ENCODE measurements at places on chromosomes 16 and 17.
A peak's percentile ranks its signal among the peaks of the same experiment; 100 is the strongest.

GRCh38 chr17:75822119-75822799, 21.9 kb downstream of the UNC13D start:
- DNase-seq: peak; percentile 26

DNA sequence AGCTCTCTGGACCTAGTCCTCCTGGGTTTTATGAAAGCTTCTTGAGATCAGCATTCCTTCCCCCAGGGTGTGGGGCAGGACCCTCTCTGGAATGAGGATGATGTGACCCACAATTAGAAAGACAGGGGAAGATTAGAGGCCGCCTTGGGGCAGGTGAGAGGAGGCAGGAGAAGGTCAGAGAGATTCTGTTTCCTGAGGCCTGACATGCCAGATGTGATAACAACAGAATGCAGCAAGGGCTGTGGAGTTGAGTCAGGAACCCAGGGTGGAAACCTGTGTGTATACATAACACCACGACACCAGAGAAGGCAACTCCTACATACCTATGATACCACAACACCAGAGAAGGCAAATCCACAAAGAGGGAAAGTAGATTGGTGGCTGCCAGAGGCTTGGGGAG, 5.4 kb upstream of the SLC5A10 start:
- no peak for DNase-seq

- no peak for DNase-seq
These were observed 10.7 kb upstream of the TCF25 start for GRCh38 chr16:89862732-89863131.

- peak; percentile 92 for DNase-seq
These were observed 643.2 kb downstream of the WWOX start for GRCh38 chr16:78742501-78743283.

DNA sequence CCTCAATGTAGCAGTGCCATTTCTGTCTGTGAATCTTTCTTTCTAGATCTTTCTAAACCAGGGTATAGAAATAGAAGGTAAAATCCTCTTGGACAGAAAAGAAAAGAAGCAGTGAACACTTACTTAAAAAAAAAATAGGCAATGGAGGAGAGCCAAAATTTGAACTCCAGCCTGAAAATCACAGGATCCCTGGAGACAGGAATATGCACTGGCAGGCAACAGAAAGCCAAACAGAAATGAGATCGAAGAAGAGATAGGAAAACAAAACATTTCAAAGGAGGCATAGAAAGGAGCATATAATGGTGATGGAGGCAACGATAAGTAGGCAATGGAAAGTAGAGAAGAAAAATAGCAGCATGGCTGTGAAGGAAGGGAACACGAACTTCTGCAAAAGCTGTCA, 253.7 kb upstream of the HSBP1 start:
- DNase-seq: no peak

DNA sequence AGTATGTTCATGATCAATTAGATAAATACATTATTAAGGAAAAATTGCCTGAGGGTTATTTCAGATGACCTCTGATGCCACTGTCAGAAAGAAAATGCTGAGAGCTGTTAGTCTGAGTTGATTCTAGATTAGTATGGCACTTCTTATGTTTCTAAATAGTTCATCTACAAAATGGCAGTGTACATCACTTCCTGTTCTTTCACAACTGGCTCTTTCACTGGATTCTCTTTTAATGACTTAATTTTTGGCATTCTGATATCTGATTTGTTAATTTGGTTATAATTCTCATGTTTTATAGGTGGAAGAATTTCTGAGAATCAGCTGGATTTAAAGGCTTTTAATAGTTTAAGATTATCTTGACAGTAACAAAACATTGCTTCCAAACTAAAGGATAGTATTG, 3.3 kb downstream of the TAOK1 start:
- DNase-seq: no peak

- no peak for DNase-seq
These were observed 662.5 kb downstream of the CDH11 start for GRCh38 chr16:64459402-64459801.

DNA sequence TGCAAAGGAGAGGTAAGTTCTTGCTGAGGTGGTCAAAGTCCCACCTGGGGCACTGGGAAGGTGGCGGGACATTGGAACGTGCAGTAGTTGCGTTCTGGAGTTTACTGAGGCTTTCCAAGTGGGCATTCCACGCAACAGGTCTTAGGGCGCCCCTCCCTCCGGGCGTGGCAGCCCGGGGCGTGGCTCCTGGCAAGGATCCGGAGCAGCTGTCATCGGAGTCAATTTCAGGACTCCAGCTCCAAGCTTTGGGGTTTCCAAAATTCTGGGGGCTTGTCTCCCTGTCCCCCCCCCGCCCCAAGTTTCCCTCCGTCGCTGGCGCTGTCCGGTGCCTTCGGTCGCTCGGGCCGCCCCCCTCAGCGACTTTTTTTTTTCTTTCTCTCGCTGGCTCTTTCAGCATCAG, 43.1 kb upstream of the AMZ2 start:
- no peak for DNase-seq

GRCh38 chr17:45102856-45103255, 29.5 kb downstream of the PLCD3 start:
- DNase-seq: no peak

- no peak for DNase-seq
These were observed 1151.9 kb upstream of the GOT2 start for GRCh38 chr16:59886021-59886420.

DNA sequence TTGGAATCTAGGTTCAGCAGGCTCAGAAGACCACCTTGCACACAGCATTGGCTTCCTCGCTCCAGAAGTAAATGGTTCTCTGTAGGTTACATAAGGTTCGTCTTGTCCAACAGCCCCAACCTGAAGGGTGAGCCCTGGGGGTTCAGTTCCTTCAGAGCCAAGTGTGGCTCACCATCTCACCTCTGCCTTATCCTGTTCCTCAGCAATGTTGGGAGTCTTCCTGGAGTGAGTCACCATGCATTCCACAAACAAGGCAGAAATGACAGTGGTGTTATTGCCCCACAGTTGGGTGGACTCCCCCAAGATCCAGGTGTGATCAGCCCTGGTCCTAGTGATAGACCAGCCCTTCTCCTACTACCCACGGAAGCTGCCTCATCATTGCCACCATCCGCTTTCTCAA, 26.8 kb upstream of the SMPD3 start:
- DNase-seq: no peak

DNA sequence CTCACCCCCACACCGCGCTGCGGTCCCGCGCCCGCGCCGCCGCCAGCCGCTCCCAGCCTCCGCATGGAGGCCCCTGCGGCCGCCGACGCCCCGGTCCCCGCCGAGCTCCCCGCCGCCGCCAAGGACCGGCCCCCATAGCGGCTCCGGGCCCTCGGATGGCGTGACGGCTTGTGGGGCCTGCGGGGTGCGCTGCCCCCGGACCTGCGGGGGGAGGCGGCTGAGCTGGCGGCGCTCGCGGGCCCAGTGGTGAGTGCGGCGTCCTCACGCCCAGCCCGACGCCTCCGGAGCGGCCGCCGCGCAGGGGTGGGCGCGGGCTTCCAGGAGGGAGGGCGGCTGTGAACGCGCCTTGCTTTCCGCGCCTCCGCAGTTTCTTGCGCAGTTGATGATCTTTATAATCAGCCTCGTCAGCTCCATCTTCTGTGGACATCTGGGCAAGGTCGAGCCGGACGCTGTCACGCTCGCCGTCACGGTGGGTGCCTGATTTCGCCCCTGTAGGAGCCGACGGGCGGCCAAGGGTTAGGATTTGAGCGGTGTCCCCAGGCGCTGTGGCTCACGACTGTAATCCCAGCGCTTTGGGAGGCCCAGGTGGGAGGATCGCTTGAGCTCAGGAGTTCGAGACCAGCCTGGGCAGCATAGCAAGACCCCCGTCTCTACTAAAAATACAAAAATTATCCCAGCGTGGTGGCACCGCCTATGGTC, 46.4 kb downstream of the SLC47A1 start:
- no peak for DNase-seq

- no peak for DNase-seq
These were observed 70.7 kb downstream of the RBFOX3 start for GRCh38 chr17:79539944-79540705.

GRCh38 chr16:363766-364490, 6.4 kb downstream of the MRPL28 start:
- no peak for DNase-seq

DNA sequence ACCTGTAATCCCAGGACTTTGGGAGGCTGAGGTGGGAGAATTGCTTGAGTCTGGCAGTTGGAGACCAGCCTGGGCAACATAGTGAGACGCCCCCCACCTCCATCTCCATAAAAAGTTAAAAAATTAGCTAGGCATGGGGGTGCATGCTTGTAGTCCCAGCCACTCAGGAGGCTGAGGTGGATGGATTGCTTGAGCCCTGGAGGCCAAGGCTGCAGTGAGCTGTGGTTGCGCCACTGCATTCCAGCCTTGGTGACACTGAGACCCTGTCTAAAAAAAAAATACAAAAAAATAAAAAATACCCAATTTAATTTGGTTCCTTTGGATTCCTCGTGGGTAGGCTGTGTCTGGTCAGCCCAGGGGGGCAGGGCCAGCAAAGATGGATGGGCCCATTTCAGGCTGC, 26.1 kb upstream of the TAC4 start:
- no peak for DNase-seq

GRCh38 chr16:67277294-67277998, 1.9 kb upstream of the PLEKHG4 start:
- no peak for DNase-seq

DNA sequence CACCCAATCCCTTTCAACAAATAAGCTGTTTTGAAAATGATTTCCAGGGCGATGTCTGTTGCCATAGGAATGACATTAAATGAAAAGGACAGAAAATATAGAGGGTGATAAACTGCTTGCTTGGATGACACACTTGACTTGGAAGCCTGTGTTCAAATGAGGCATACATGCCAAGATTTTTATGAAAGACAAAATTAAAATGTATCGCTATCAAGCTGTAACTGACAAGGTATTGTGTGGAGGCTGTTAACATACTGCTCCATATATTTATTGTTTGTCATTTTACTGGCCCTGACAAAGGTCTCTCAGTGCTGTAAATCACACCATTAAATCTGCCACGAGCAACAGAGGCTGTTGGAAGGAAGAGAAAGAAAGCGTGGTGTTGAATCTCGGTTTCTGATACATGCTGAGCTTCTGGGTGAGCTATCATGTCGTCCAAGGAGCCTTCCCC, 456.2 kb upstream of the SALL1 start:
- no peak for DNase-seq

DNA sequence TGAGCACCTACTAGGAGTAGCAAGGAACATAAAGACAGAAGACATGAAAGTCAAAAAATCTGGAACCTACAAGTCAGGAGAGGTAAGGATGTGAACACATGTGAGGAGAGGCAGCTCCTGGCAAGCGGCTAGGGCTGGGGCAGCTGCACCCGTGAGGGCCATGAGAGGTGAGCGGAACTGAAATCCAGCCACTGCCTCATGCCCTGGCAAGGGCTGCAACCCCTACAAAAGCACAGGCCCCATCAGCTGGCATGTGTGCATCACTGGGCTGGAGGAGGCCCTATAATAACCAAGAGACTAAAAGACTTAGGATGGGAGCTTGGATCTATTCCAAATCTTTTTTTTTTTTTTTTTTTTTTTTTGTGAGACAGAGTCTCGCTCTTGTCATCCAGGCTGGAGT, 40.3 kb upstream of the ERN1 start:
- no peak for DNase-seq

DNA sequence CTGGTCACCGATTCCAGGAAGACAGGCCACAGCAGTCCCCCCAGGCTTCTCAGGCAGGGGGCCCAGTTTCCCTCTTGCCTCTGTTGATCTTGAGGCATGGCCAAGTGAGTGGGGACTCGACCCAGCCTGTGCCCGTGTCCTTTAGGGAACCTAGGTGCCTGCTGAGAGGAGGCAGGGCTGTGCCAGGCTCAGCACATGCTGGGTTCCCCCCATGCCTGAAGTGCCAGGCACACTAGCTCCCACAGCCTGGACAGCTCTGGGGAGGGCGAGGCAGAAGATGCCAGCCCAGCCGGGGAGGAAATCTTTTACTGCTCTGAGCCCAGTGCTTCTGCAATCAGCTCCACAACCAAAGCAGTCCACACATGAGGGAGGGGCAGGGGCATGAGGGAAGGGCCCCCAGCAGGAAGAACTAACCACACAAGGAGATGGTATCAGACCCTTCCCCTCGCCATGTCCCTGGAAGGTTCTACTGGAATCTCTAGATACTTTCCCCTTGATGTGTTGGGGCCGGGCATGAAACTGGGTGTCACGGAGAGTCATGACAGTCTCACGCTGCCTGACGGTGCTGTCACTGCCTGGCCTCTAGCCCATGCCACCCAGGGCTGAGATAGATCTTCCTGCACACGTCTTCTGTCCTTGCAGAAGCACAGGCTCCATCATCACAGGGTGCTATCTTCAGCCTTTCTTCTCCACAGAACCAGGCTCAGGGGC, 25.5 kb downstream of the MYO18A start:
- no peak for DNase-seq

- DNase-seq: no peak
These were observed 20.6 kb downstream of the TPPP3 start for GRCh38 chr16:67372664-67373063.

DNA sequence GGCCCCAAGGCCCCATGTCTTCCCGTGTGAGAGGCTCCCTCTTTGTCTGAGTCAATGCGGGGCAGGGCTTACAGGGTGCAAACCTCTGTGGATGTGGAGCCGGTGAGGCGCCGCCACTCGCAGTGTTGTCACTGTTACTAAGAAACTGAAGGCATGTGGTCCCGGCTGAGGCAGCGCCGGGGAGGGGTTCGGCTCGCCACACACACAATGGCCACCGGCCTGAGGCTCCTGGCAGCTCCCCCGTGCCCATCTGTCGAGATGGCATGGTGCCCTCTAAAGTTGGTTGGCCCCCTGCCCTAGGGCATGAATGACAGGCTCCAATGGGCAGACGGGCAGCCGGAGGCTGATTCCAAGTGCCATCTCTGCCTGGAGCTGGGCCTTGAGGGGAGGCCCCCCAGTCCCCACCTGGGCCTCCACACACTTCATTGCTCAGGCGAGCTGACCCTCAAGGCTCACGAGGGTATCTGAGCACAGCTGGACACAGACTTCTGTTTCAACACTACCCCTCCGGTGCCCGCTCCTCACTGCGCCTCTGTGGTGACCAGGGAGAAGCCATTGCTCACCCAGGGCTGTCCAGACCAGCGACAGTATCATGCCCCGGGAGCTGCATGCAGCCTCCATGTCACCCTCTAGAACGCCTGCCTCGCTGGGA, 137.2 kb downstream of the C16orf78 start:
- DNase-seq: no peak

Data from CD4-positive, alpha-beta T cell treated with Interleukin-2 at 100 ng/mL for 4 hours (primary cell).